ENCODE measurements at places on chromosomes 4 and X.
A peak's percentile ranks its signal among the peaks of the same experiment; 100 is the strongest.

GRCh38 chr4:3157366-3157765 lies 82.9 kb downstream of the HTT start:
- peaks cover 44% of the 10 kb centered on the region for H3K36me3 ChIP-seq
- no peaks in the 10 kb centered on the region for H3K27me3 ChIP-seq
- no peaks in the 10 kb centered on the region for H3K4me1 ChIP-seq
- H3K27ac ChIP-seq: no peak overlapping the region
- no peak for DNase-seq
- H3K4me3 ChIP-seq: no peak overlapping the region

DNA sequence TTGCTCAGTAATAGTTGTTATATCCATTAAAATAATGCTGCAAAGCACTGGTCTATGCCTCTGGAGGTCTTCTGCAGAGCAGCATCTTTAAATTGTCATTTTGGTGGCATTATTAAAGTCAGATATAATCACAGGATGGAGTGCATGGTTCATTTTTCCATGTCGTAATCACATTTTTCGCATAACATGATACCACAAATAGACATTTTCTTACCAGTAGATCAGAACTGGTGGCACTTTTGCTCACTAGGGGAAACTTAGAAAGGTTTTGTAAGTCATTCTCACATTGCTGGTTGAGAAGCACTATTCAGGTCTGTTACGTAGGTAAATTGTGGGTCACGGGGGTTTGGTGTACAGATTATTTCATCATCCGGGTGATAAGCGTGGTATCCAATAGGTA lies 484.5 kb upstream of the PRKX start:
- no peaks in the 10 kb centered on the region for H3K36me3 ChIP-seq
- H3K4me1 ChIP-seq: no peaks in the 10 kb centered on the region
- no peak overlapping the region for H3K4me3 ChIP-seq
- DNase-seq: no peak
- no peaks in the 10 kb centered on the region for H3K27me3 ChIP-seq
- H3K27ac ChIP-seq: no peak overlapping the region

- no peaks in the 10 kb centered on the region for H3K36me3 ChIP-seq
- H3K27me3 ChIP-seq: peaks cover 10% of the 10 kb centered on the region
- no peak overlapping the region for H3K4me3 ChIP-seq
- no peaks in the 10 kb centered on the region for H3K4me1 ChIP-seq
These were observed 31.2 kb upstream of the PDGFRA start for GRCh38 chr4:54197926-54198325.

- H3K4me1 ChIP-seq: no peaks in the 10 kb centered on the region
- H3K27me3 ChIP-seq: peaks cover 6% of the 10 kb centered on the region
- peak; percentile 31 for DNase-seq
- no peak overlapping the region for H3K4me3 ChIP-seq
- no peak overlapping the region for H3K27ac ChIP-seq
These were observed 201.3 kb downstream of the RBM46 start for GRCh38 chr4:154982187-154983047.

DNA sequence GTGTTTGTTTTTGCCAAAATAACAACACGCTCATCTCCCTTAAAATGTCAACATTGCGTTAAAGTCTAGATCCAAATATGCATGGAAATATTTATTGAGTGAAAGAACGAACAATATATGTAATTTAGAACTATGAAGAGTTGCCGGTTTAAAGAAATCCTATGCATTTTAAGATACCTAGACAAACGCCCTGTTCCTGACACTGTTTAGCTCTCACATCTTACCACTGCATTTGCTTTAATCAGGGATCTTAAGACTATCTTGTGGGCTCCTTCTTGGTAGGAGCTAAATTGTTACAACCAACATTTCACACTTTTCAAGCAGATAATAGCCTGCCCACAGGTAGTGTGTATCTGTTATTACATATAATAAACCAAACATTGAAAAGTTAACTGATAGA lies 96.6 kb upstream of the RPS6KA3 start:
- no peak overlapping the region for H3K27ac ChIP-seq
- no peaks in the 10 kb centered on the region for H3K27me3 ChIP-seq
- no peaks in the 10 kb centered on the region for H3K4me1 ChIP-seq
- no peaks in the 10 kb centered on the region for H3K36me3 ChIP-seq

DNA sequence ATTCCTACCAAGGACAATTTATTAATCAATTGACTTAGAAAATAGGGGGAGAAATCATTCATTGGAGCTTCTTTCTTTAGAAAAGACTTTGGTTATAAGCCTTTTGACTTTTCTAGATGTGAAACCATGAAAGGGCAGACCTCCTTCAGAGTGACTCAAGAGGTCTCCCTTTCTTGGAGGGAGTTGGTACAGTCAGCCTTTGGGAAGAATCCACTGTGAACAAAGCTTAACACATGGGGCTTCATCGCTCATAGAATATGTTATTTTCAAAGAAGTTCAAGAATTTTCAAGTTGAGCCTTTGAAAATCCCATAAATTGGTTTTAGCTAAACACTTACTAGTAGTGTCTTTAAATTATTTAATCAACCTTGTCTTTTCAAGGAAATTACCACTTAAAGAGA lies 28.0 kb downstream of the RIPPLY1 start:
- no peak overlapping the region for H3K4me3 ChIP-seq
- no peaks in the 10 kb centered on the region for H3K4me1 ChIP-seq
- no peaks in the 10 kb centered on the region for H3K36me3 ChIP-seq
- H3K27ac ChIP-seq: no peak overlapping the region
- H3K27me3 ChIP-seq: peaks cover 4% of the 10 kb centered on the region

DNA sequence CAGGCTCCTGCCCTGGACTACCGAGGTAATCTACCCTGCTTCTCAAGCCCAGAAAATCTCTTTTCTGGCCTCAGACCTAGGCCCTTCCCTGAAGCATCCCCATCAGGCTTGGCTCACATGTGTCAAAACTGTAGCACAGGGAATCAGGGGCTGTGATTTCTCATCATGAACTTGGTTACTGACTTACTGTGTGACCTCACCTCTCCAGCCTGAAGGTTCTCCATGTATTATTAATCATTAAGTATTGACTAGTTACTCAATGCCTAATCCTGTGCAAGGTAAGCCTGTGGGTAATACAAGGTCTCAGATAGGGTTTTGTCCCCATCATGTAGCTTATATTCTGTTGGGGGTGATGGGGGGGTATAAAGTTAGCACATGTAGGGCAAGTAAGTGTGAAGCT lies 6.8 kb downstream of the SRPX2 start:
- no peak for DNase-seq
- H3K4me3 ChIP-seq: no peak overlapping the region
- no peaks in the 10 kb centered on the region for H3K4me1 ChIP-seq
- no peak overlapping the region for H3K27ac ChIP-seq
